ENCODE measurements at places on chromosomes 3 and 15. TPM values are rescaled to one million over a fixed set of nuclear protein-coding genes. Genes with fewer than 3 reads are reported as not detected.

The CORO2B gene
- 15.7 TPM for total RNA-seq

The MOBP gene
- not detected for total RNA-seq

The TIGIT gene
- total RNA-seq, result not detected

The DAZL gene
- not detected for total RNA-seq

The SNX4 gene
- 28.8 TPM for total RNA-seq

The PCOLCE2 gene
- 6.7 TPM for total RNA-seq

The GJD2 gene
- not detected for total RNA-seq

The ZDHHC19 gene
- total RNA-seq, result not detected

The GOLGA6D gene
- total RNA-seq, result not detected

The OR5K2 gene
- total RNA-seq, result not detected

The ZBTB20 gene
- 13.4 TPM for total RNA-seq

The ILDR1 gene
- total RNA-seq, result not detected

The RTP1 gene
- not detected for total RNA-seq

The SHF gene
- 3.3 TPM for total RNA-seq

The CACNA1D gene
- 0.17 TPM for total RNA-seq

The CFAP20DC gene
- total RNA-seq, result 3.8 TPM

The GNAT1 gene
- not detected for total RNA-seq

The ECT2 gene
- 14.6 TPM for total RNA-seq

The MITF gene
- total RNA-seq, result 34.3 TPM

The VWA5B2 gene
- not detected for total RNA-seq

The TNIK gene
- total RNA-seq, result 39.3 TPM

The SKOR1 gene
- total RNA-seq, result 0.17 TPM

The CLEC3B gene
- 56.3 TPM for total RNA-seq

The GOLGA8T gene
- total RNA-seq, result 0.26 TPM

The GPR15 gene
- total RNA-seq, result not detected

The LRRC31 gene
- not detected for total RNA-seq

The CDC25A gene
- 1.0 TPM for total RNA-seq

The DNAH12 gene
- total RNA-seq, result under 0.01 TPM

The GBE1 gene
- 232 TPM for total RNA-seq

The PGBD4 gene
- total RNA-seq, result 3.0 TPM

The PAQR9 gene
- not detected for total RNA-seq

The CPN2 gene
- total RNA-seq, result not detected

The SLC28A1 gene
- not detected for total RNA-seq

The SI gene
- total RNA-seq, result not detected

The FGF7 gene
- total RNA-seq, result 488 TPM
